ENCODE measurements at places on chromosomes 1 and 21.

DNA sequence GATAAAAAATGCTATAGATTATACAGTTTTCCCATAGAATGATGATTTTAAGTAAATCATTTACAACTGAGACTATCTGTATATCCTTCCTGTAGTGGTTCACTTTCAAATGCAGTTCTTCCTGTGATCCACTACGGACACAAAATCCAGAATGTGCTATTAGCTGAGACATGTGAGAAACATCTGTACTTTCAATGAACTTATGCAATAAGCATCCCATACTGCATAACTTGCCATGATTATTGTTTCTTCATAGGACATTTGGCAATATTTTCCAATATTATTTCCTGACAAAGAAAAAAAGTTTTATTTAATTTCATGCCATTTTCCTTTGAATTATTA lies 83.5 kb upstream of the PRDX6 start:
- no peak for DNase-seq

GRCh38 chr1:181204530-181204929 lies 116.0 kb downstream of the IER5 start:
- DNase-seq, result no peak

GRCh38 chr21:26637201-26637745 lies 64.2 kb upstream of the CYYR1 start:
- no peak for DNase-seq

GRCh38 chr1:228194436-228194835 lies 13.4 kb upstream of the OBSCN start:
- DNase-seq, result no peak

DNA sequence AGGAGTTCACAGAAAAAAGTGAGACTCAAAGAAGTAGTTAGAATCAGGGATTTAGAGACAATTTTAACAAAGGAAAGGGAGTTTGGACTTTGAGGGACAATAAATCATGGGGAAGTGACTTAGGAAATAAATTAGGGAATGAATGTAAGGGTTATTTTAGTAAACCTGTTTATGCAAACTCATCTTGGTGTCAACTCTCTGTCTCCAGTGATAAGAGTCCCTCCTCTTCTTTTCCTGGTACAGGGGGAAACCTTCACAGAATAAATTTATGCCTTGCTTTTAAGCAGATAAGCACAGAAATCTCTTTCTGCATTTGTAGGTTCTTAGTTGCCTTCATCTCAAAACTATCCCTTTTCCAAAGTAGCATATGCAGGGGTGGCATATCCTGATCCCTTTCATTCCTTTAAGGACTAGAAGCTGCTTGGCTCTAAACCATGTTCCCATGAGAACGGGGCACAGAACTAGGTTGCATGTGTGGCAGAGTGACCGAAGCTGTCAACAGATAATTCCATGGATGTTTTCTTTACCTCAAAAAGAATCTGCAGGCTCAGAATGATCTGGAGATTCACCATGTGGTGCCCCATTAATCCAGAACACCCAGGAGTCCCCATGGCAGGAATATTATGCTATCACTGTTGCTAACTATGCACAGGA lies 155.4 kb downstream of the ZNF648 start:
- DNase-seq, result no peak

GRCh38 chr1:206803221-206803730 lies 31.0 kb upstream of the IL10 start:
- peak; percentile 59 for DNase-seq

- DNase-seq, result peak; percentile 67
These were observed 34.2 kb downstream of the BATF3 start for GRCh38 chr1:212665241-212666115.

DNA sequence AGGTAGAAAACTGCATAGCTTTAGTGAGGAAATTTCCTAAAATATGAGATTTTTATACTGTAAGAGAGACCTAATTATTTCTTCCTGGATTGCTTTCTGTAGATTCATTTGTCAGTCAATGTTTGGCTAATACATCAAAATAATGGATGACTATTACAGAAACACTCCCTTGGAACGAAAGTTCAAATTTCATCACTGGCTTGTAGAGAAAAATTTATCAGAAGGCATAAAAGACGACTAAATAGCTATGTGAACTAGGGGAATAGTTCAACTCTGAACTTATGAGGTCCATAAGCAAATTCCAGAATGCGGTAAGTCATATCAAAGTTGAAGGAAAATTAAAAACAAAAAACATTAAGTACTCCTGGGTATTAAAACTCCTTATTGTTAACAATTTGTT lies 36.0 kb downstream of the WNT2B start:
- no peak for DNase-seq

DNA sequence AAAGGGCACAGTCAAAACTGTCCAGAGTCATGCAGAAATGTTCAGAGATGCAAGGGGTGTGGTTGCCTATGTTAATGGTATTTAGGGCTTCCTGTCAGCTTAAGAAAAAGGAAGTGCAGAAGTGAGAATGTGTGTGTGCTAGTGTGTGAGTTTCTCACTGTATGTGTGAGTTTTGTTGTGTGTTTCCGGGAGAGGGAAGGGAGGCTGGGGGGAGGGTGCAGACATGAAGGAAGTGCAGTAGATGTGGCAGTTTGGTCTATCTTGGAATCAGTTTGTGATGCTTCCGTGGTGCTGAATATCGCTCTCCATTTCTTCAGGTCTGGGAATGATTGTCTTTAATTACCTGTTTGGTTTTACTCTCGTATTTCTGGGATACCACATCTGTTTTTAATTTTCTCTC lies 16.5 kb upstream of the ATP6V1G3 start:
- no peak for DNase-seq

- DNase-seq, result no peak
These were observed 50.1 kb downstream of the BRWD1 start for GRCh38 chr21:39263372-39263771.

- no peak for DNase-seq
These were observed 20.9 kb downstream of the TTLL7 start for GRCh38 chr1:83978056-83978455.

GRCh38 chr1:93324486-93325464 lies 20.9 kb upstream of the DR1 start:
- no peak for DNase-seq

DNA sequence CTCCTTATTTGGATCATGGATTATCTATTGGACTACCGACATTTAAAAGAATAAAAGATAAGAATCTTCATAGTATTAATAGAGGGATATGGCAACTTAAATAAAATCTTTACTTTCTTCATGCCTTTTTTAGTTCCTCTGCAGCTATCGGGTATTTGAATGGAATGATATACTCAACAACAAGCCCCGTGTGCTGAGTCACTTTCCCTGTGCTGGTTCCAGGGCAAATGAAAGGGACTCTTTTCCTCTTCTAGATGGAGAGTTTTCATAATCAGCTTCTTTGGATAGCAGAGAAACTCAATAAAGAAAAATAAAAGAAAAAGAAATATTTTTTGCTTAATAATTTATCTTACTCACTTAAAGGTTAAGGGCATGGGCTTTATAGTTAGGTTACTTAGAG lies 213.7 kb downstream of the LRRC40 start:
- no peak for DNase-seq

DNA sequence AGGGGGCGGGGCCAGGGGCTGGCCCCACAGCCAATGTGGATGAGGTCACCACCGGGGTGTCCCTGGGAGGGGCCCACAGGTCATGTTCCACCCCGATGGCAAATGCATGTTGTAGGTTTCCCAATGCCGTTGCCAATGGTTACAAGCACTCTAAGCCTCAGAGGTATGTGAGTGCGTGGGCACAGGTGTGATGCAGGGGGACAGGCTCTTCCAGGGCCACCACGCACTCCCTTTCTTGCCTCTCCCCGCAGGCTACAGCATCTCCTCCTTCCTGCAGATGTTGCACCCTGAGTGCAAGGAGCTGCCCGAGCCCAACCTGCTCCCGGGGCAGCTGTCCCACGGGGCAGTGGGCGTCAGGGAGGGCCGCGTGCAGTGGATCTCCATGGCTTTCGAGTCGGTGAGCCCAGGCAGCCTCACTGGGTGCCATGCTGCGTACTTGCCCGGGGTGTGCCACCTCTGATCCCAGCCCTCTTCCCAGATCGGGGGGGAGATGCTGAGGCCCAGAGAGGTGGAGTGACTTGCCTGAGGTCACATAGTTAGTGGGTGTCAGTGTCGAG lies 52.4 kb downstream of the DISP3 start:
- DNase-seq, result no peak

GRCh38 chr21:44965251-44966022 lies 25.6 kb downstream of the SLX9 start:
- no peak for DNase-seq

Measured in stimulated activated CD4-positive, alpha-beta T cell treated with anti-CD3 and anti-CD28 coated beads, Interleukin-1b, Interleukin-23, amount 100 ng/mL, for 24 hours (primary cell).